ENCODE measurements at places on chromosomes 2 and 18.

- no peak for DNase-seq
These were observed 547.5 kb upstream of the NRXN1 start for GRCh38 chr2:51579412-51579811.

GRCh38 chr2:62147610-62148301 is 48.2 kb upstream of the B3GNT2 start:
- no peak for DNase-seq

DNA sequence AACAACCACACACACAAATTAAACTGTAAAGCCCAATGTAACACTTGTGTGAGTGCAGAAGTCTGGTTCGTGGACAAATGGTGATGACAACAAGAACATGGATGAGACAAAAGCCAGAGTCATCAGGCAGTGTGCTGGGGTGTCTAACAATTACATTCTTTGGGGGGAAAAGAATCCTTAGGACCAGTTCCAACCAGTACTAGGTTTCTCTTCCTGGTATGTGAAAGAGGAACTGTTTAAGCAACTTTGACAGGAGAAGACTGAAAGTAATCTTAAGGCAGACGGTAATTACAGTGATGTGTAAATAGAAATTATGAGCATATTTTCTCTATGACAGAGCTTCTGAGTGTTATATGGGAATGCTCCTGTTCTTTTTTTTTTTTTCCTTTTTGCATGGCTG is 133.4 kb downstream of the AFF3 start:
- no peak for DNase-seq

GRCh38 chr18:74299746-74300145 is 8.0 kb upstream of the CYB5A start:
- DNase-seq, result no peak

DNA sequence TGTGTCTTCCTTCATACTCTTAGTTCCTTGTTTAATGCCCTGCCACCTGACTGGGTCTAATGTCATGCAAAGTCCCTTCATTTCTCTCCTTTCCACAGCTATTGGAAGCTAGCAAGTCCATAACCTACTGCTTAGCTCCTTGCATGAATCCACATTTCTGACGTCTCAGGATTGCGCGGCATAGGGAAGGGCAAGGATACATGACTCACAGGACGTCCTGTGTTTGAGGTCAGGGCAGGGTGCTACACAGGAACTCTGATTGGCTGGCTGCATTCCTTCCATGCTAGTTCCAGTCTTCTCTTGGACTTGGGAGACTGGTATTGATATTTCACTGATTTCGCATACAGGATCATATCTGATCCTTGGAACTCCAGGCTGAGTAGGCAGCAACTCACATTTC is 137.9 kb downstream of the CDH2 start:
- DNase-seq, result no peak

DNA sequence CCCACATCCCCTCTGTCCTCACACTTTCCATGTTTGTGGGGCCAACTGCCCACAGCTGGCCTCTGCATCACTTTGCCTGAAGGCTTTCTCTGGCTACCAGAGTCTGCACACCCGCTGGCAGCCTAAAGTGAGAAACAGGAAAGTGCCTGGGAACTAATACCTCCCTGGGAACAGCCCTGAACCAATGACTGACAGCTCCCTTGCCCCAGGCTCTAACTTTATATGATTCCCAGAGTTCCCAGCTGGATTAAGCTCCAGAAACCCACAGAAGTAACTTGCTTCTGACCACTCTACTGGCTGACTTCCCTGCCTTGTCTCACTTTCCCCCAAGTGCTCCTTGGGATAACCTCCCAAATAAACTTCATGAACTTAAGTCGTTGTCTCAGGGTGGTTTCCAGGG is 159.6 kb upstream of the LMAN1 start:
- no peak for DNase-seq

- peak; percentile 70 for DNase-seq
These were observed 131.7 kb downstream of the GCA start for GRCh38 chr2:162475661-162476060.
